ENCODE measurements at places on chromosomes 6 and 20. TPM values are rescaled to one million over a fixed set of nuclear protein-coding genes. Genes with fewer than 3 reads are reported as not detected.

The TMX4 gene
- total RNA-seq, result 54.5 TPM

The SGK2 gene
- total RNA-seq, result 0.36 TPM

The CABLES2 gene
- total RNA-seq, result 3.6 TPM

The CDYL gene
- 24.4 TPM for total RNA-seq

The ZCCHC3 gene
- 9.0 TPM for total RNA-seq

GRCh38 chr6:26500102-26500501, at the start of gene BTN1A1:
TSS of gene BTN1A1 (plus strand) at chr6:26500303. CDS start at chr6:26501287, 984 bp downstream.
- DNase-seq, result no peak

GRCh38 chr20:42204109-42204660, 586.0 kb upstream of the CHD6 start:
- no peak for DNase-seq

DNA sequence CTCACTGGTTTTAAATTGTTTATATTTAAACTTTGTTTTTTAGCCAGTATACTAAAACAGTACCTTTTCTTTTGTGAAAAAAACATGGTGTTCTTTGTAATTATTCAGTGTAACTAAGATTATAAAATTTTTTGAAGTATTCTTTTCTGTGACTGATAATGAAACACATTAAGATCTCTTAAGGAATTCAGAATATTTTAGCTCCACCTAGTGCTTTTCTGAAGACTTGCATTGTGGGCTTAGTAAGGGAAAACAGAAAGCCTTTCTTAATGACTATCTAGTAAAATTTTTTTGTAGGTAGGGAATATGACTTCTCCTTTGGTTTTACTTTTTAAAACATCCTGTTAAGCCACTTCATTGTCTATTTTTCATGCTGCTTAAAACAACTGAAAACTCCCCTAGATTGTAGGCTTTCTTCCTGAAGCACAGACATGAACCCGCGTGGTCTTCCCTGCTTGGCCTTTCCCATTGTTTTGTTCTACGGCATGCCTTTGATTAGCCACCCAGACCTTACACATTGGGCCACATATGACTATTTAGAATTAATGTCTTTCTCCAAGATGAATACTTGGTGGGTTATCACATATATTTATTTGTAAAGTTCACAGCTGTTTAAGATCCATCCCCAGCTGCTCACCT, 72.1 kb downstream of the AFDN start:
- no peak for DNase-seq

All from gastrocnemius medialis (tissue), 4 donors.